ENCODE measurements at places on chromosomes 16 and 17.

- DNase-seq: no peak
Measured at GRCh38 chr17:58320570-58321323, 7.8 kb downstream of the TSPOAP1 start.

DNA sequence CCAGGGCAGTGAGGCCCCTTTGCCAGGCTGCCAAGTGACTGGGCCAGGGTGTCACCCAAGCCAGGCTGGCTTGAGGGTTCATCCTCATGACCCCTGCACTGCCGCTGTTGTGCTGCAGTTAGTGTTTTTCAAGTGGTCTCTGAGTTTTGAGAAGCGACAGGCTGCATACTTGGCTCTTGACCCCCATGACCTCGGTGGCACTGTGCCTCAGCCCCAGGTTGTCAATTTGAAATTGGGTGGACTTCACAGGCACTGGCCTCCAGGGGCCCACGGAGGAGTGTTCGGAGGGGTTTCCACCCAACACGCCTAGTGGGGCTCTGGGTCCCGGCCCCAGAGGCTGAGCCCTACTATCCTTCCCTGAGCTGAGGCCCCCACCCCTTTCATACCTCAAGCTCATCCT lies 42.7 kb downstream of the DHRS7B start:
- DNase-seq: no peak

DNA sequence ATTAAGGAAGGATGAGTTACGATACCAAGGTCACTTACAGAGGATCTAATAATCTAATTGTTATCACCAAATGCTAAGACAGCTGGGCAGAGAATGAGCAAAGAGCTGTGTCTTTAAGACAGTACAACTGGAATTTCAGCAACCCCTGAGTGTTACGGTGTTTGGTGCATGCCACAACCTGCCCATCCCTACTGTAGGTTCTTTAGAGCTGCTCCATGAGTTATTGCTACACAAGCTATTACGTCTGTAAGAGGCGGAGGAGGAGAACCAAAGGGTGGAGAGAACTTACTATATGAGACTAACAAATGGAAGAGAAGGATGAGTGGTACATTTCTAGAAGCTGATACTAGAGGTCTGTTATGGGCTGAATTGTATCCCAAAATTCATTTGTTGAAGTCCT lies 14.2 kb upstream of the C17orf78 start:
- DNase-seq: no peak

DNA sequence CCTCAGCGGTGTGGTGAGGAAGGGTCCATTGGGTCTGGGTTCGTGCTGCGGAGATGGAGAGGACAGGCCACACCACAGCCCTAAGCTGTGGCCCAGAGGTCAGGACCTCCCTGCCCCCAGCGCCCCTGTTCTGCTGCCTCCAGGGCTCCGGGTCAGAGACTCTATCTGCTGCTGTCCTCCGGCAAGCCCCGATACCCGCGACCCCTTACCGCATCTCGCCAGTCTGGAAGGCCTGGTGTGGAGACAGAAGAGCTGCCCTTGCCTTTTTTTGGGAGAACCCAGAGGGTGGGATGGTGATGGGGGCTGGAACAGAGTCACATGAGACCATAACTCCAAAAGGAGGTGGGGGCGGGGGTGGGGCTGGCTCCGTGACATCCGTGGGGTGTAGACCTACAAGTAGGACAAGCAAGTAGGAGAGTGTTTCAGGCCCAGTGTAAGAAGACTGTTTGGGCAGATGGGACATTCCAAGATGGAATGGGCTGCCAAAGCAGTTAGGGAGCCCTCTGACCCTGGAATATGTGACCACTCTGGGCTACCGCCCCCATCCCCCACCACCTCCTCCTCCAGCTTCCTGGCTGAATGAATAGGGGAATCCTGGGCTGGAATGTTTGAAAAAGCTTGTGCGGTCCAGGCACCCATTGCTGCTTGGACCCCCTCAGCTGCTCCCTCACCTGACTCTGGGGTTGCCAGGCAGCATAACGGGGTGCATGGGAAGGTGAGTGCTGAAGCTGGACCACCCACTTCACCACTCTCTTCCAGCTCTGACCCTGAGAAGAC lies 1.4 kb downstream of the XYLT2 start:
- DNase-seq: no peak

DNA sequence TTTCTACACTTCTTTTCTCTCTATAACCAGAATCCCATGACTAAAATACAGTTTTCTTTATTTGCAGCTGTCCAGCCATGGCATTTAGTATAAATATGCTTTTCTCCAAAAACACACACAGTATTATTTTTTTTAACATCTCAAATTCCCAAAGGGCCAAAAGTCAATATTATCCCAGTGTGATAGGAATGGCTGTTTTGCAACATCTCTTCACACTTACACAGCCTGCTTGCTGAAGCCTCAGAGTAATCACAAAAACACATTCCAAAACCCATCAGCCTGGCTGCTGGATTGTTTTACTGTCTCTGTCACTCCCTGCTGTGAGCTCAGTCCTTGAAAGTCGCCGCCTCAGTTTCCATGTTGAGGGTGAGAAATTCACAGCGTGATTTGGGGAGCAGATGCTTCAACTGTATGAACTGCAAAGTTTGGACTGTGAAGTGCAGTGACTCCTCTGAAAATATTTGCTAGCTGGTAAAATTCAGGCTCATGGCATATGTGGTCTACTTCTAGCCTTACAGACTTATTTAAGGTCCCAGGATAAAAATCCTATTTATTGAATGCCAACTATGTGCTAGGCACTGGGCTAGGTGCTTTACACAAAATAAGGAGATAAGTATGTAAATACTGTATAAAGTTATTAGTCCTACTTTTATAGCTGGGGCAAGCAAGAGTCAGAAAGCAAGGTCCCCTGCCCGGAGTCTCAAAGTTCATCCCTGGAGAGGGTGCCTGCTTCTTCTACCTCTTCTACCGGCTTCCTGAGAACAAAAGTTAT lies 116.5 kb downstream of the SOCS1 start:
- DNase-seq: no peak

DNA sequence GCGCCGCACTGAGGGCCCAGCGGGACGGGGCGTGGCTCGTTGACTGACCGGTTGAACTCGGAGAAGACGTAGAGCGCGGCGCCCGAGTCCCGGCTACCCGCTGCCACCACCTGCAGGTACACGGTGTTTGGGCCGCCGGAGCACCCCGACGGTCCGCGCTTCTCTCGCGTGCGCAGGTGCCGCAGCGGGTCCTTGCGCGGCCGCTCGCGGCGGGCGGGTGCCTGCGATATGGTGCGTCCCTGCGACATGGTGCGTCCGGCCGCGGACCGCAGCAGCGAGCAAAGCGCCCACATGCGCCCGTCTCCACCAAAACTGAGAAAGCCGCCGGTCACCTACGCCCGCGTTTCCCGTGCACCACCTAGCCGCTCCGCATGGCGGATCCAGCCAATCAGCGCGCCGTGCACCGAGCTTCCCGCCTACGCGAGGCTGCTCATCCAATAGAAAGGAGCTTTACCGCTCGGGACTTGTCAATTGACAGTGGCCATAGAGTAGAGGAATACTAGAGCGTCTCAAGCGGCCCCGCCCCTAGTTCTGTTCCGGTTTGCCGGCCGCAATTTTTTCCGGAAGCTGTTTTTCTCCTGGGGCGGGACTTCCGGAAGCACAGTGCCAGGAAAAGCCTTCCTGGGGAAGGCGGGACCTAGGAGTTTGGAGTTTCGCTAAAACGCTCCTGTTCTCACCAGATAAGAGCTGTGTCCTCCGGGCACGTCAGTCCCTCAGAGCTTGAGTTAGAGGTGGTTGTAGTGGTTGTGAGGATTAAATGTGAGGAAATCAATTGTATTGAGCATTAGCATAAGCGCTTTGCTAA lies at the start of gene ELAC2:
Gene ELAC2 (minus strand): TSS at position 373 of the 805 bp plus-strand sequence. CDS start 80 bp downstream, at position 293.
- DNase-seq: peak; percentile 100

DNA sequence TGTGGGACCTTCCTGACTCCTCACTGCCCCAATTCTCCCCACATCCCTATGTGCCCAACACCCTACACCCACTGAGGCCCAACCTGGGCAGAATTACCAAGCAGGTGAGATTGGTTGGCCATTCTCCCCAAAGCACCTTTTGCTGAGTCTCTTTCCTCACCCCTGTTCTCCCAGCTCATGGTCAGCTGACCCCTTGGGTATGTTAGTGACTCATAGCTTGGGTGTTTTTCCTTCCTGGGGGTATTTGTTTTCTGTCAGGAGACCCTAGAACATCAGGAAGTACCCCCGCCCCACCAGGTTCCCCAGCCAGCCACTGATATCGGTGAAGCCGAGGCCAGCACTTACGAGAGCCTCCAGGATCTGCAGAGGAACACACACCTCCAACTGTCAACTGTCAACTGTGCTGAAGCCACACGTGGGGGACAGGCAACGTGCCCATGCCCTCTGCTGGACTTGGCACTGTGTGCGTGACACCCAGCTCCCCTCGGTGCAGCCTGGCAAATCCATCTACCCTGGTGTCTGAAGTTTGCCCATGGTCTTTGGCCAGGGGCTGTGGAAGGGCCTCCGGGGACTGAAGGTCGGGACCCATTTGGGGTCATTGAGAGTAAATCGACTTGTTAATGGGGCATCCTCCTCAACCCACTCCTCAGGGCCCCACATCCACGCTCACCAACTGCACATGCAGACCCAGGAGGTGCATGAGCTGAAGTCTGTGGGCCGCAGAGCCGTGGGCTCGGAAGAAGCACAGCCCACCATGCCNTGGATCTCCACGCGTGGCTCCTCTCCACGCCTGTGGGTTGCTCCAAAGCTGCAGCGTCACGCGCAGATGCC lies 53.1 kb downstream of the METRNL start:
- DNase-seq: no peak

GRCh38 chr17:21039839-21040575 lies 2.8 kb downstream of the USP22 start:
- DNase-seq: peak; percentile 15

DNA sequence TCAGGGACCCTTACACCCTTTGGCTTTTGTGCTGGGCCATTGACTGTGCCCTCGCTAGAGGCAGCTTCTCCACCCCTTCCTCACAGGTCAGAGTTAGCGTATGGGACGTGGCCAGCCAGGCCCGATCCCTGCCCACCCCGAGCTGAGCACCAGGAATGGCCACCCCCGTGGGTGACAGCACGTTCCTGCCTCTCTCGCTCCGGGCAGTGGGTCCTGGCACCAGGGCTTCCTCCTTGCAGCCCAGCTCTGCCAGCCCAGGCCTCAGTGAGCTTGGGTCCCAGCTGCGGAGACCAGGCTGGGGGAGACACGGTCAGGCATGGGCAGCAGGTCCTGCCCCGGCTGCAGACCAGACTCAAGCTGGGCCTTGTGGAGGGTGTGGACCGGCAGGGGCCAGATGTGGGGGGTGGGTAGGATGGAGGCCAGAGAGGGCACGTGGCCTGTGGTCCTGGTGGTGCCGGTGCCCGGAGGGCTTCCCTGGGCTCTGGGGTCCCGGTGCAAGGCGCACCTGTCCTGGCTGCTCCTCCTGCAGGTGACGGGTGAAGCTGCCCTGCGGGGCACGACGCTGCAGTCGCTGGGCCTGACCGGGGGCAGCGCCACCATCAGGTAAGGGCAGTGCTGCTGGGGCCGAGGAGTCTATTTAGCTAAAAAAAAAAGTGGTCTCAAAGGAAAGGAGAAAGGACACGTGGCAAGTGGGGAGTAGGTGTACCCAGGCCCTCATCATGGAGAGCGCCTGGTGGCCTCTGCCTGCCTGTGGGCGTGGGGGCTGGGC lies 18.2 kb downstream of the ASPSCR1 start:
- no peak for DNase-seq

GRCh38 chr16:22734368-22734767 lies 79.6 kb upstream of the HS3ST2 start:
- DNase-seq: no peak

- no peak for DNase-seq
Measured at GRCh38 chr17:14203388-14203787, 33.3 kb downstream of the CDRT15 start.

- no peak for DNase-seq
Measured at GRCh38 chr17:3917391-3917931, 1.2 kb upstream of the P2RX1 start.

DNA sequence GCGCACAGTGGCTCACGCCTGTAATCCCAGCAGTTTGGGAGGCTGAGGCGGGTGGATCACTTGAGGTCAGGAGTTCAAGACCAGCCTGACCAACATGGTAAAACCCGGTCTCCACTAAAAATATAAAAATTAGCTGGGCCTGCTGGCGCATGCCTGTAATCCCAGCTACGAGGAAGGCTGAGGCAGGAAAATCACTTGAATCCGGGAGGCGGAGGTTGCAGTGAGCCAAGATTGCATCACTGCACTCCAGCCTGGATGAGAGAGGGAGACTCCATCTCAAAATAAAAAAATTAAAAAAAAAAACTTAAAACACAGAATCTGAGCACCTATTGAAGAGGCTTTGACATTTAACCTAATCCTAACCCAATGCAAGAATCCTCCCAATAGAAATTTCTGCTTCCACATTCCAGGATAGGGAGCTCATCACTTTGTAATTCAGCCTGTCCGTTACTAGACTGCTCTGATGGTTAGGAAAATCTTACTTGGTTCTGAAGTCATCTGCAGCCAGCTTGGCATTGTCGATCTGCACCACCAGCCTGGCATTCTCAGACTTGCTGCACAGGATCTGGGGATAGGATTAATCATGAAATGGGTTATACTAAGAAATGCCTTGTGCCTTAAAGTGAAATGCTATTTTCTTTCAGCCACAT lies 2.1 kb downstream of the KRT33B start:
- DNase-seq: no peak

GRCh38 chr17:47660064-47660492 lies 10.4 kb downstream of the KPNB1 start:
- peak; percentile 61 for DNase-seq

- no peak for DNase-seq
Measured at GRCh38 chr16:84486551-84487235, 17.8 kb downstream of the MEAK7 start.

GRCh38 chr17:305090-305976 lies 47.3 kb downstream of the RPH3AL start:
- no peak for DNase-seq

- no peak for DNase-seq
Measured at GRCh38 chr16:12735805-12736204, 67.9 kb downstream of the CPPED1 start.

DNA sequence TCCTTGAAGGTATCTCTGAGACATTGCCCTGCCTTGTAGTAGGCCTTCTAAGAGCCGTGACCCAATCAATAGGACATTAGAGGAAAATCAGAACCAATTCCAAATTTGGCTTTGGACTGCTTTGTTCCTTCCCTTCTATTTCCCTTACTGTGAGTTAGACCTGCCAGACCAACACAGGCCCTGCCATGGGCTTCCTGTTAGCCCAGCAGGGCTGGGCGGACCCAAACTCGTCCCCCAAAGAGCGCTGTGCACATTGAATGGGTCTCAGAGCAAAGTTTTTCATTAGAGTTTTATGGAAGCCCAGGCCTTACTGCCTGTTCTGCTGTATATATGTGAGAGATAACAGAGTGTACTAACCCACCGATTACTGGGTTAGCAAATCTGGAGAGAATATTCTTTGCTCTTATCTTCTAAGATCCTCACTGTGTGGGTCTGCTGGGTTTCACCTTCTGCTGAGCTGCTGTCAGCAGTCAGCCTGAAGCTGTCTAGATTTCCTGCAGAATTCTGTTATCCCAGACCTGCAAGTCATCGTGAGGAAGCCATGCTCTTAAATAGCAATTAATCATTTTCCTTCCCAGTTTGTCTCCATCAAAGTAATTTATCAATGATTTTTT lies 5.7 kb downstream of the ARHGAP44 start:
- DNase-seq: no peak

Data from suppressor macrophage (primary cell).